ENCODE measurements at places on chromosomes 11 and 22. TPM values are rescaled to one million over a fixed set of nuclear protein-coding genes. Genes with fewer than 3 reads are reported as not detected.

UCP3 gene
- 1.4 TPM for total RNA-seq

FIBIN gene
- total RNA-seq = not detected

RBFOX2 gene
- total RNA-seq = 32.3 TPM

BBOX1 gene
- not detected for total RNA-seq

LRRC75B gene
- total RNA-seq = 8.8 TPM

ACTN3 gene
- total RNA-seq = not detected

MOGAT2 gene
- total RNA-seq = 0.05 TPM

ZBED4 gene
- 13.7 TPM for total RNA-seq

LTBP3 gene
- total RNA-seq = 110 TPM

DEFB131B gene
- not detected for total RNA-seq

LRFN4 gene
- 66.9 TPM for total RNA-seq

ENTHD1 gene
- not detected for total RNA-seq

FHIP1B gene
- 13.4 TPM for total RNA-seq

PHOX2A gene
- total RNA-seq = not detected

PANX3 gene
- total RNA-seq = not detected

EXPH5 gene
- 0.07 TPM for total RNA-seq
